ENCODE measurements at places on chromosomes 11 and 22.

GRCh38 chr11:12028303-12028702 is 19.9 kb upstream of the DKK3 start:
- no peak for DNase-seq

DNA sequence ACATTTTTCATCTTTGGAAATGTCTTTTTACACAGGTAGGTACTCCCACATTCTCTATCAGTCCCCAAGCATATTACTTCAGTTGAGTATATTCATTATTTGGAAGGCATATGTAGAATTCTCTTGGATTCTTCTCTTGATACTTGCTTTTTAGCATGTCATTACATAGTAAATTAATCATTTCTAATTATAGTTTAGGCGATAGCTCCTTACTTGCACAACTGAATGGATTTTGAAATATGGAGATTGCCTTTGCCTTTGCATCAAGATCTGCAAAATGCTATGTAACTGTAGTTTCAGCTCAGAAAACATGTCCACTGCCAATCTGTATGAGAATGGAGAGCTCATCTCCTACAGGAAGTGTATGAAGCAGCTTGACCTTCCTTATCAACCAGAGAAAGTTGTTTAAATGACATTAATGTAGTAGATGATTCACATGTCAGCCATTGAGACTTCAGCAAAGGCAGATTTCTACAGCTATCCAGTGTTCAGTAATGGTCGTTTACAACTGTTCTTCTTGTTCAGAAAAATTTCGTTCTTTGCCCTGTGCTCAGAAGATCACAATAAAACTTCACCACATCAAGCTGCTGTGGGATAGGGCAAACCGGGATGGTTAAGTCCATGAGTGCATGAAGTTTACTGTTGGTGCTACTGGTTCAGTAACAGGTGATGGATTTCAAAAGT is 61.6 kb downstream of the PPP6R3 start:
- DNase-seq = no peak

GRCh38 chr22:20777420-20778177 is 3.7 kb downstream of the SERPIND1 start:
- DNase-seq = no peak

GRCh38 chr11:87398931-87399330 is 361.2 kb downstream of the TMEM135 start:
- DNase-seq = no peak

GRCh38 chr11:75527938-75528735 is 2.4 kb upstream of the GDPD5 start:
- DNase-seq = no peak

GRCh38 chr11:127339376-127339775 is 338.8 kb upstream of the KIRREL3 start:
- DNase-seq = no peak

- DNase-seq = peak; percentile 44
Measured at GRCh38 chr11:125164422-125165110, at the start of gene PKNOX2. Gene PKNOX2 (plus strand): TSS chr11:125164751. CDS start chr11:125351306, 186,555 bp downstream.

DNA sequence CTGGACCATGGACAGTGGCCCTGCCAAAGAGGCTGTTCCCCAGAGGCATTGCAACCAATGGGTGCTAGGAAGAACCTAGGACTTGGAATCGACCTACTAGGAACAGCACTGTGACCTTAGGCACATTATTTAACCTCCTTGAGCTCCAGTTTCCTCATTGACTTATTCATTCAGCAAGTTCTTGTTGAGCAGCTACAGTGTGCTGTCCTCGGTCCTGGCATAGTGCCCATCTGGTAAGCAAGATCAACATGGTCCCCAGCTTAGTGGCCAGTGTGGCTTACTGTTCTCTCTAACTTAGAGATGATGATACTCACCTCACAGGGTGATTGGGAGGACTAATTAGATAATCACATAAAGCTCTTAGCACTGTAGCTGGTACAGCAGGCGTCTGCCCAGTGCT is 8.2 kb downstream of the ABCG4 start:
- no peak for DNase-seq

DNA sequence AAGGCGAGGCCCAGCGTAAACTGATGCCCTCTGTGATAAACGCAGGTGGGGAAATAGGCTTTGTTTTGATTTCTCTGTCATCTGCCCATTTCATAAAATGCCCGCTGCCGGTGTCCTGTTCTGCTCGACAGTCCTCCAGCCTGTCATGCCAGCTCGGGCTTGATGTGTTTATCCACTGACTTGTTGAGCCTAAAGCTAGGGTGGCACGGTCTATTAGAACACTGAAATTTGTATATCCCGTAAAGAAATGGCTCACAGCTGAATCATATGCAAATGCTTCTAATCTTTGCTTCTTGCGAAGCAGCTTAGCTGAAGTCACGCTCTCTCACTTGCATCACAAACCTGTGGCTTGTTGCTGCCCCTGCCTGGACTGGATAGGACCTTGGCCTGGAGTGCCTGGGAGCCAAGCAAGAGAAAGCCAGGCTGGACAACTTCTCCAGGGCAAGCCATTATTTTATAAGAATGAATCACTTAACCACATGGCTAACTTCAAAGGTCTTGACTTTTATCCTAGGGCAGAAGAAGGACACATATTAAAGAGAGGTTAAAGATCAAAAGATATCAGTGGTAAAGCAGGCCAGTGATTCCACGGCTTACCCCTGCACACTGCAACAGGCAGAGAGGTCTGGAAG is 33.1 kb downstream of the EHF start:
- no peak for DNase-seq

DNA sequence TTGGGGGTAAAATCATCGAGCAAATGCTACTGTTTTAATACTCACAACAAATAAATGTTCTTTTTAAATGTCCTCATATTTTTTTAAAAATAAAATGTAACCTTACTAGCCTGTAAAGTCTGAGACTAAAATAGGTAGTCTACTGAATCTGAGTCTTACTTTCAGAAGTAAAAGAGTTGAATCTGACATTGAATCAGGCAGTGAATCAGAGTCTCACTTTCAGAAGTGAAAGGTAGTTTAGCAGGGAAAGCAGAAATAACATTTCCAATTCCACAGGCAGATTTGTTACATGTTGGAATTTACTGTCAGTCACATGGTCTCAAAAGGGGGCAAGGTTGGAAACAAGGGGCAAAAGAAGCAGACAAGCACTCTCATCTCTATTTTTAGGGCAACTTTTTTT is 143.0 kb downstream of the ELP4 start:
- no peak for DNase-seq

GRCh38 chr11:70470127-70470526 is 71.8 kb downstream of the CTTN start:
- no peak for DNase-seq

GRCh38 chr11:128472128-128473089 is 114.9 kb downstream of the ETS1 start:
- DNase-seq = no peak
